Astrocyte (in vitro differentiated cells and primary cell): ENCODE measurements at places on chromosomes 1 and 21.

DNA sequence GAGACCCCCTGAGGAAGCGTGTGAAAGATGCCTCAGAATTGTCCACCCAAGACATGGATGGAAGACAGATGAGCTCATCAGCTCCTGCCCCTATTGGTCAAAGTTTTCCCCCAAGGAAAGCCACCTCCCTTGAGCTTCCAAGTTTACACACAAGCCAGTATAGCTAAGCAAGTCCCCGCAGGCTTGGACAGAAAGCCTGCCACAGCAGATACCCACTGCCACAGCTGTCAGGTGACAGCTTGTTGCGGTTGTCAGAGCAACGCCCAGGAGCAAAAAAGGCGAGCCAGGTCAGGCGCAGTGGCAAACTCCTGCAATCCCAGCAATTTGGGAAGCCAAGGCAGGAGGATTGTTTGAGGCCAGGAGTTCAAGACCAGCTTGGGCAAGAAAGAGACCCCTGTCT, 60.9 kb upstream of the IFNAR2 start:
- no peak for DNase-seq

DNA sequence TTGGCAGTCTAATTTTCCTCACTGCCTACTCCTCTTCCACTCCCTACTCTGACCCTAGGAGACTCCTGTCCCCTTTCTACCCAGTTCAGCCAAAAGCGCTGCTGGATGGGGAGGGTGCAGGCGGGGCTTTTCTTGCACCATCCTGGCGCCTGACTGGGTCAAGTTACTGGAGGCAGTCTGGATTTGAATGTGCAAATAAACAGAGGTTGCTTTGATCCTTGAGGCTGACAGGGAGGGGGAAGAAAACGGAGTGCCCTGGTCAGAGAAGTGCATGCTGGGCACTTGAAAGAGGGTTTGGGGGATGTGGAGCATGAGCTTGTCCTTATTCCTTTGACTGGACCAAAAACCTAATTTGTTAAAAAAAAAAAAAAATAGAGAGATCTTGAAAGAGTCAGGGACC, 76.8 kb upstream of the SOX13 start:
- DNase-seq = no peak

DNA sequence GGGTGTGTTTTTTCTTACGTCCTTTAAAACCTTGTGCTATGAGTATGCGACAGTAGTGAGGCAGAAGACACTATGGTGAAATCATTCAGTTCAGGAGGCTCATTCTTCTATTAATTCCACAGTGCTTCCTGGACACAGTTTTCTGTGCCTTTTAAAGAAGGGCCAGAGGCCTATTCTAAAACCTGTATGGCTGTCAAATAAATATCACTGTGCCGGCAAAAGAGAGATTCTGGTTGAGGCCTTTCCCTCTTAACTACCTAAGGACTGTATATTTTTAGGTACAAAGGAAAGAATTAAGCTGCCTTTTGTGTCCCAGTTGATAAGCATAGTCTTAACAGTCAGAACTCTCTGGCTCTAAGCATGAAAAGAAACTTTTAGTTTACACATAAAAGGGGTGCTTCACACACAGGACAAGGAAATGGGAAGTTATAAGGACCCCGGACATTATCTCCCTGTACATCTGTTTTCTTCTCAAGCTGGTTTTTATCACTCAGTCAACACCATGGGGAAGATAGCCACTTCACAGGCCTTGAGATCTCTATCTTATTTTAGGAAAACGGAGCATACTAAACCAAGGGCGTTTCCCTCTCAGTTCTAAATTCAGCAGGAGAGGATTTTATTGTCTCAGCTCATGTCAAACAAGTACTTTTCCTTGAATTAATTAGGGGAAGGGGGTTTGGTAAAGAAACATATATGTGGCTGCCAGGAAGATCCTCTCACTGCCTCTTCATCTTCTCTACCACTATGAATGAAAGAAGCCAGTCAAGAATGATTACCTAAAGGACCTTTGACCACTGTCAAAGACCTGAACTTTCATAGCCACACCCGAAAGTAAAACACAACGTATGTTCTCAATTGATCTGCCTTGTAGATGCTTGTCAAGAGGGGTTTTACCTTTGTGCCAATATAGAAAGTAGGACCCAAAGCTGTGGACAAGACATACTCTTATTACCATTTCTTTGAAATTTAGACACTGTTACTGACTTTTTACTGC, 71.4 kb upstream of the HSPA13 start:
- DNase-seq = no peak

DNA sequence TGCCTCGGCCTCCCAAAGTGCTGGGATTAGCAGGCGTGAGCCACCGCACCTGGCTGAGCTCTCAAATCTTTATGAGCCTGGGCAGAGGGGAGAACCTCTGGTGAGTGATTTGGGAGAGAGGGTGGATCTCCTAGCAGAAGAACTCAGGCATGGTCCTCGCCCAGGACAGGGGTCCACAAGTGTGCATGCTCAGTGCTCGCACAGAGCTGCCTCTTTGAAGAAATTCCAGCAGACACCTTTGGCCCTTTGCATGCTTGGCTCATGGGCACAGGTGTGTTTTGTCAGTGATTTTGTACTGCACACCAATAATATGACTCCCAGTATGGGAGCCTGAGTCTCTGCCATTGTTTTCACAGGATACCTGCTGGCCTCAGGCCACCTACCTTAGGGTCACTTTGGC, 11.8 kb upstream of the PRAMEF12 start:
- no peak for DNase-seq

DNA sequence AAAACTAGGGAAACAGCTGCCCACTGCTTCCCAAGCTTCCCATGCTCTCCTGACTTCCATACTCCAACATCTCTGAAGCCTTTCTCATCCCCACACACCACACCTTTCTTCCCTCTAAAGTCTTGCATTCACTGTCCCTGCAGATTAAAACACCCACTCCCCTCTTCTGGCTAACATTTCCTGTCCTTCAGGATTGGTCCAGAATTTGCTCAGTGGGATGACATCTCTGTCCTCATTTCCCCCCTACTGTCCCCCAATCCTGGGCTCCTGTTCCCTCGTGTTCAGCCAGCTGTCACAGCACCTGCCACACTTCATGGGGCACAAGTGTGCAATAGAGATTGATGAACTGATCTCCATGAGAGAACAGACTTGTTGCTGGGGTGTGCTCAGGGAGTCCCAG, 82.7 kb downstream of the KCND3 start:
- no peak for DNase-seq

- DNase-seq = no peak
Observed at GRCh38 chr1:165395478-165395877, 39.0 kb upstream of the LMX1A start.
